ENCODE measurements at places on chromosomes 6 and 20. TPM values are rescaled to one million over a fixed set of nuclear protein-coding genes. Genes with fewer than 3 reads are reported as not detected.

- H3K4me1 ChIP-seq = no peaks in the 10 kb centered on the region
- DNase-seq = no peak
- H3K27ac ChIP-seq = no peak overlapping the region
- no peaks in the 10 kb centered on the region for H3K27me3 ChIP-seq
- peaks cover 16% of the 10 kb centered on the region for H3K36me3 ChIP-seq
These were observed 375.2 kb upstream of the PLCB4 start for GRCh38 chr20:8693709-8694108.

DNA sequence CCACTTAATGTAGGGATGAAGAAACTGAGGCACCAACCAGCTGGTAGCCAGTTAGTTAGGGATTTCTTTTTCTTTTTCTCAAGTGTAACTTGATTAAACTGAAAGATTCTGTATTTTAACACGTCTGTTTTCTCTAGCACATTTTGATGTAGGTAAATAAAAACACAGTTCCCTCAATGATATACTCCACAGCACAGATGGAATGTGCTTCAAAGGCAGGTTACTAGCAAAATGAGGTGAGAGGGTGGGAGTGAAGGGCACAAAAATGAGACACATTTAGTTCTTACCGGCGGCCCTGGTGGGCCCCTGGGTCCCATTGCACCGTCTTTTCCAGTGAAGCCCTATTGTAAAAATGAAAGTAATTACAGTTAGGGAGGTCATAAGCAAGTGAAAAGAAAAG, 108.9 kb downstream of the COL12A1 start:
- no peak for DNase-seq
- peak overlapping the region; percentile 54 for H3K27ac ChIP-seq
- peaks cover 6% of the 10 kb centered on the region for H3K4me1 ChIP-seq
- no peak overlapping the region for H3K4me3 ChIP-seq

DNA sequence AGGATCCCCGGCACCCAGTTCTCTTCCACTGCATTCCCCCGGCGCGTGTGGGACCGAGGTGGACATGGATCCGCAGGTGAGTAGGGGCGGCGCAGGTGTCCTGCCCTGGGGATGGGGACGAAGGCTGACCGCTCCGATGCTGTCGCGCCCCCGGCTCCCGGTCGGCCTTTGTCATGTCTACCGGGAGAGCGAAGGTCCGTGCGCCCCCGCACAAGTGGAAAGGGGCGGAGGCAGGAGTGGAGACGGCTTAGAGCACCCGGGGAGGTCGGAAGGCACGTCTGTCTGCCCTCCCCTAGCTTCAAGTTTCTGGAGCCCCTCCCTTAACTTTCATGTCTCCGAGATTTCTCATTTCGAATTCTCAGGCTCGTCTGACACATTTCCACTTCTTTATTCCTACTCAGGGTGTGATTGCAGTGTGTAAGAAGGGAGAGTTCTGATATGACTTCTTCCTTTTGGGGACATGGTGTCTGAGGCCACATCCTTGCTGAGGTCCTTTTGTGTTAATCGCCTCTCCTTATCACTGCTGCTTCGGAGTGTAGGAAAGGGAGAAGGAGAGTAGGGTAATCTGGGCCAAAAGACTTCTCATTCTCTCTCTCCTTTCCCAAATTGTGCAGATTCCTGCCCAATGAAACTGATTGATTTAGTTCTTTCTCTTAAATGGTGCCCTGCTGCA, 435 bp downstream of the KIFC1 start:
- peaks cover 9% of the 10 kb centered on the region for H3K36me3 ChIP-seq
- H3K4me3 ChIP-seq = peak overlapping the region; percentile 96
- peaks cover 4% of the 10 kb centered on the region for H3K27me3 ChIP-seq
- peak overlapping the region; percentile 99 for H3K27ac ChIP-seq
- peaks cover 34% of the 10 kb centered on the region for H3K4me1 ChIP-seq
- DNase-seq = no peak

DNA sequence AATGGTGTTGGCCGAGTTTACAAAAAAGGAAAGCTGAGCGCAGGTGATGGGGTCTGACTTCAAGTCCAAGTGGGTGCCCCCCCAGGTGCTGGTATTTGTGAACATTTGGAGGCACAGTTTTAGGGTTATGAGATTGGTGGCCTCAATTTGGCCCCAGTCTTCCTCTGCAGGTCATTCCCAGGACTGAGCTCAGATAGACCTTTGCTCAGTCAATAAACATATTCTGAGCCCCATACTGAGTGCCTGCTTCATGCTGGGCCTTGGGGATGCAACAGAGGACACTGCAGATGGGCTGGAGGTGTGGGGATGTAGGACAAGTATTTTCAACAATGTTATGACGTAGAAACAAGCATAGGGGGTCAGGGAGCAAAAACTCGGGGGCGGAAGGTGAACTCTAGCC, 33.5 kb downstream of the TGM3 start:
- no peak overlapping the region for H3K4me3 ChIP-seq
- peaks cover 11% of the 10 kb centered on the region for H3K4me1 ChIP-seq
- no peaks in the 10 kb centered on the region for H3K36me3 ChIP-seq
- H3K27me3 ChIP-seq = peaks cover 3% of the 10 kb centered on the region
- DNase-seq = no peak

DNA sequence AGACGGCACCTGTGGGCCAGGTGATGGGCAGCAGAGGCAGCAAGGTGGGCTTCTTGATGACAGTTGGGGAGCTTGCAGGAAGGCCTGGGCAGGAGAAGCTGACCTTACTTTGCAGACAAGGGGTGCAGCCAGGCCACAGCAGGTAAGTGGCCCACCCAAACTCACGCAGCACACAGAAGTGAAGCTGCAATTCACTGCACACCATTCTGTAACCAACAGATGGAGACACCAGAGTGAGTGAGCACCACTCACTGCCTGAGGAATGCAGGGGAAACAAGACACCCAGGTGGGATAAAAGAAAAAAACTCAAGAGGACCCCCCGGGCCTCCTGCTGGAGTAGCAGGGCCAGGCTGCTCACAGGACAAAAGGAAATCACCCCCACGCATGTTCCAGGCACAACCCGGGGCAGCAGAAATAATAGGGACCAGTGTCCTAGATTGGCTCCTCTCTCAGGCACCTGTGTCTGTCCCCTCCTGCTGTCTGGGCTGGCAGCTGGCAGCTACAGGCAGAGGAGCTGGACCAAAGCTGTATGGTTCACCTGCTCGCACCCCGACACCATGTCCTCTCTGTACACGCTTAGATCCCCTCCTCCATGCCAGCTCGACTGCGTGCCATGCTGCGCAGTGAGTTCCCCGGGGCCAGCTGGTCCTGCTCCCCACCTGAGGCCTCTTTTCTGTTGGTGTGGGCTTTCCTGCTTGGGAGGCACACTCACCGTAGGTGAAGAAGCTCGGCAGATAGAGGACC, 4.9 kb downstream of the MTCH1 start:
- H3K36me3 ChIP-seq = peaks cover 21% of the 10 kb centered on the region
- peaks cover 21% of the 10 kb centered on the region for H3K4me1 ChIP-seq
- H3K27me3 ChIP-seq = no peaks in the 10 kb centered on the region
- H3K4me3 ChIP-seq = no peak overlapping the region
- DNase-seq = no peak

GRCh38 chr6:126040826-126041225, 54.5 kb downstream of the TRMT11 start:
- no peaks in the 10 kb centered on the region for H3K27me3 ChIP-seq
- no peak overlapping the region for H3K27ac ChIP-seq
- peaks cover under 1% of the 10 kb centered on the region for H3K4me1 ChIP-seq
- peaks cover 53% of the 10 kb centered on the region for H3K36me3 ChIP-seq

DNA sequence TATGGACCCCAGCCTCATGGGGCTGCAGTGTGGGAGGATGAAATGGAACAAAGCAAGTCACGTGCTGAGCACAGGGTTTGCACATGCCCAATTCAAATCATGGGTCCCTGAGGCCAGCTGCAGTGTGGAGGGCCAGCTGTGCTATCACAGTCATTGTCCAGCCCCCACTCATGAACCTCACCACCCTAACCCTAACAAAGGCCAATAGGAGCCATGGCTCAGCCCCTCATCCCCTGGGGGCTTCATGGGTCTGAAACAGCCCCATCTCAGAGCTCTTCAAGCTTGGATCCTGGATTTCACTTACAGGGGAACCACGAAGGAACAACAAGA, 125.6 kb upstream of the MAFB start:
- H3K36me3 ChIP-seq = no peaks in the 10 kb centered on the region
- H3K4me3 ChIP-seq = no peak overlapping the region
- H3K4me1 ChIP-seq = no peaks in the 10 kb centered on the region
- DNase-seq = no peak

- peak; percentile 51 for DNase-seq
- H3K27me3 ChIP-seq = peaks cover 13% of the 10 kb centered on the region
- H3K27ac ChIP-seq = peak within 1 kb of the TSS; percentile 35
- no peaks in the 10 kb centered on the region for H3K36me3 ChIP-seq
- H3K4me1 ChIP-seq = peaks cover 31% of the 10 kb centered on the region
These were observed at the start of gene RNF217 for GRCh38 chr6:124961777-124962638. Gene RNF217, plus strand, starts transcription at chr6:124962437. Its CDS starts 108 bp downstream, at chr6:124962545.

- H3K27ac ChIP-seq = no peak overlapping the region
- DNase-seq = no peak
- peaks cover 3% of the 10 kb centered on the region for H3K36me3 ChIP-seq
- H3K27me3 ChIP-seq = no peaks in the 10 kb centered on the region
These were observed 11.5 kb upstream of the TENT5A start for GRCh38 chr6:81763968-81764367.

DNA sequence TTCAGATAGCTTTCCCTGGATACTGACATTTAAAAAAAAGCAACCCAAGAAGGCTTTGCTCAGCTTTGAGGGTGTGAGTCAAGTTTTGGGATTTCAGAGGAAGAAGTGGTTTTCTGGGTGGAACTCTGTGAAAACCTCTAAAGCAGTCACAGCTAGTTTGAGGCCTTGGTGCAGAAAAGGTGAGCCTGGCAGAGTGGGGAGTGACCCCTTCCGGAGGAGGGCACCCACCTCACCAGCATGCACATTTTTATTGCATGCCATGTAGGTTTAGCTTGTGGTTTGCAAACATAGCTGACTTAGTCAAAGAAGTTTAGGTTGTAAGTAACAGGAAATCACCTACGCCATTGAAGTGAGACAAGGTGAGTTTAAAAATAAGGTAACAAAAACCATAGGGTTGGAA, 146.8 kb upstream of the PMEPA1 start:
- no peak for DNase-seq
- H3K4me3 ChIP-seq = no peak overlapping the region
- H3K36me3 ChIP-seq = no peaks in the 10 kb centered on the region
- no peaks in the 10 kb centered on the region for H3K4me1 ChIP-seq

- no peak overlapping the region for H3K27ac ChIP-seq
- no peak for DNase-seq
- H3K4me1 ChIP-seq = peaks cover 52% of the 10 kb centered on the region
- H3K27me3 ChIP-seq = no peaks in the 10 kb centered on the region
- no peak overlapping the region for H3K4me3 ChIP-seq
These were observed 28.5 kb downstream of the NEDD9 start for GRCh38 chr6:11204005-11204399.

GMDS gene
- 38.8 TPM for total RNA-seq

GRM1 gene
- 0.41 TPM for total RNA-seq

SIRT5 gene
- total RNA-seq = 15.5 TPM

MCHR2 gene
- total RNA-seq = not detected

PTGIS gene
- 37.0 TPM for total RNA-seq

WFDC2 gene
- total RNA-seq = 76.4 TPM

BPIFB2 gene
- 0.09 TPM for total RNA-seq

CST7 gene
- total RNA-seq = not detected
